ENCODE measurements at places on chromosomes 16 and 17.
A peak's percentile ranks its signal among the peaks of the same experiment; 100 is the strongest.

DNA sequence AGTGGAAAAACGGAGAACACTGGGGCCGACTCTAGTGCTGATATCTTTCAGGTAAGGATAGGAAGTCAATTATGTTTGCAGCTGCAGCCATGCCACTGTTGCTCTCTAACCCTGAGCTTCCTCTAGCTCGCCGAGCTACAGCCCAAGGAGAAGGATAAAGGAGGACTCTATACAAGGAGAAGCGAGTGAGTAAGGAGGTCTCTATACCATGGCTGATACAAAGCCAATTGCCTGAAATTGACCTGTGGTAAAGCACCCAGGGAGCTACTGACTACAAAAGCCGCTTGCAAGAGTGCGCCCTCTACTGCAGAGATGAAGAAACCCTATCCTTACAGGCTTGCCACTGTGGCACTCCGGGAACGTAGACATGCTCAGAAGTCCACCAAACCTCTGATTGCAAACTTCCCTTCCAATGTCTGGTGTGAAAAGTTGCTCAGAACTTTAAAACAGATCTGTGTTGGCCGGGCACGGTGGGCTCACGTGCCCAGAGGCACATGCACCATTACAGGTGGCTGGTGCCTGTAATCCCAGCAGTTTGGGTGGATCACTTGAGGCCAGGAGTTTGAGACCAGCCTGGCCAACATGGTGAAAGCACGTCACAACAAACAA, 10.8 kb upstream of the SLC46A1 start:
- peak; percentile 53 for DNase-seq

GRCh38 chr17:3512505-3513171, 36.8 kb downstream of the ASPA start:
- DNase-seq: no peak

DNA sequence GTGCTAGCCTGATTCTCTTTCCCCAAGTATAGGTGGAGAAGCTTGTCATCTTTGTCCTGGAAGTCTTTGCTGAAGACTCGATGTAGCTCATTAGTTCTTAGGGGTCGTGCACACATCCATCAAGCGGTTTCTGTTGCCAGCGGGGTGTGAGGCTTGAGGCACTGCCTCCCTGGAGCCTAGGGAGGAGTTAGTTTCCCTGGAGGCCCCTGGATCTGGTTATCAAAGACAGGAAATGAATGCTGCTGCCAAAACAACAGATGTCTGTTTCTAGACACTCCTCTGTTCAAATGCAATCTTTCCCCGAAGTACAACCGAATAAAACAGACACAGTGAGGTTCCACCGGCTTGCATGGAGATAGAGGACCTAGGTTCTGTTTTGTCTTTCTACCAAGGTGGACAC, 17.5 kb downstream of the HS3ST4 start:
- no peak for DNase-seq

DNA sequence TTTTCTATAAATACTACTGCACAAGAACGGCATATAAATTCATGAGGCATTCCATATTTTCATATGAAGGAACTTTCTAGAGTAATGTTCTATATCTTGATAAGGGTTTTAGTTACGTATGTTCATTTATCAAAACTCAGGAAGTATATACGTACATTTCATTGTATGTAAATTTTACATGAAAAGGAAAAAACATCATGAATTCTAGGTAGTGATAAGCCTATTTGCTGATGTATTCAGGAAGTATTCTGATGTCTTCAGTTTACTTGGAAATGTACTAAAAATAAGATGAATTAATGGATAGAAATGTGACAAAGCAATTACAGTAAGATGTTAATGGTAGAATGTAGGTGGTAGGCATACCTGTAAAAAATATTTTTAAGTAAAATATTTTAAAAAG, 4.7 kb downstream of the DGKE start:
- DNase-seq: no peak

GRCh38 chr17:38919316-38920078, 5.9 kb upstream of the LASP1NB start:
- DNase-seq: no peak

GRCh38 chr16:79534143-79534542, 66.4 kb downstream of the MAF start:
- no peak for DNase-seq

DNA sequence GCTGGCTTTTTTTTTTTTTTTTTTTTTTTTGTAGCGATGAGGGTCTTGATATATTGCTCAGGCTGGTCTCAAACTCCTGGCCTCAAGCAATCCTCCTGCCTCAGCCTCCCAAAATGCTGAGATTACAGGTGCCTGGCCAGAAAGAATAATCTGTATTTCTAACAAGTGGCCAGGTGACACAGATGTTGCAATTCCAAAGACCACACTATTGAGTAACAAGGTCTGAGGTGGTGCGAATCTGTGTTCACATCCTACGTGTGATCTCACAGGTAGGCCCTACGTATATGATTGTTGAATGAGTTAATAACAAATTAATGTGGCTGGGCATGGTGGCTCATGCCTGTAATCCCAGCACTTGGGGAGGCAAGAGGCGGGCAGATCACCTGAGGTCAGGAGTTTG, 33.3 kb downstream of the OTOA start:
- DNase-seq: no peak

DNA sequence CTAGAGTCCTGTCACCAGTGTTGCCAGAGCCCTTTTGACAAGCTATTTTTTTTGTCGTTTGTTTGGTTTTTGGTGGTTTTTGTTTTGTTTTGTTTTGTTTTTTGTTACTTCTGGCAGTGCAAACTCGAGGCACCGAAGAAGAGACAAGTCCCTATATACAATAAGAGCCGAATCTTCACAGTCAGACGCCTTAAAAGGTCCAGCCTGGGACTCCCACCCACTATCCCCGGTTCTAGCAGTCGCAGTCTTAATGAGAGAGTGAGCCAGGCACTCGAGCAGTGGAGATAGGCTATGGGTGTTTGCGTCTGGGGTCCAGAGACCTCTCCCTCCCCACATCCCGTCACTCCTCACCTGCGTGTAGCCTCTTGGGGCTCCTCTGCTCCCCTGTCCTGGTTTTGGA, 1.9 kb downstream of the OR1F1 start:
- no peak for DNase-seq

GRCh38 chr17:58414596-58414997, 2.7 kb downstream of the RNF43 start:
- DNase-seq: no peak

GRCh38 chr17:43342589-43342890, 56.3 kb upstream of the ARL4D start:
- no peak for DNase-seq

DNA sequence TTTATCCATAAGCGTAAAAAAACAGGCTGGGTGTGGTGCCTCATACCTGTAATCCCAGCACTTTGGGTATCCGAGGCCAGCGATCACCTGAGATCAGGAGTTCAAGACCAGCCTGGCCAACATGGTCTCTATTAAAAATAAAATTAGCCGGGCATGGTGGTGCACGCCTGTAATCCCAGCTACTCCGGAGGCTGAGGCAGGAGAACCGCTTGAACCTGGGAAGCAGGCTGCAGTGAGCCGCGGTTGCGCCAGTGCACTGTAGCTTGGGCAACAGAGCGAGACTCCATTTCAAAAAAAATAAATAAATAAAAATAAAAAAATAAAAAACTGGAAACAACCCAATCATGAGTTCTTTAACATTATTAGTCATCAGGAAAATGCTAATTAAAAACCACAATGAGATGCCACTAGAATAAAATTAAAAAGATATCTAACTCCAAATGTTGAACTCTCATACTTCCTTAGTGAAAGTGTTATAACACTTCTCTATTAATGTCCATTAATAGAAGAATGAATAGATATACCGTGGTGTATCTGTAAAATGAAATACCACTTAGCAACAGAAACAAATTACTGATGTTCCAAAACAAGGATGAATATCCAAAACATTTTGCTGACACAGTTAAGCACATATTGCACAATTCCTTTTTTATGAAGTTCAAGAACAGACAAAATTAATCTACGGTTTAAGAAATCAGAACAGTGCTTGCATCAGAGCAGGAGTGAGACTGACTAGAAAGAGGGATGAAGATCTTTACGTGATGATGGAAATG, 13.1 kb downstream of the MPHOSPH6 start:
- DNase-seq: no peak

- peak; percentile 46 for DNase-seq
These were observed 57.5 kb downstream of the MARCHF10 start for GRCh38 chr17:62750631-62751051.

- no peak for DNase-seq
These were observed 1.5 kb downstream of the CACNA1H start for GRCh38 chr16:1154291-1154886.

- DNase-seq: peak; percentile 26
These were observed 1.3 kb downstream of the RILP start for GRCh38 chr17:1648173-1648962.

- peak; percentile 76 for DNase-seq
These were observed 44.0 kb downstream of the PRAC1 start for GRCh38 chr17:48678141-48678971.

DNA sequence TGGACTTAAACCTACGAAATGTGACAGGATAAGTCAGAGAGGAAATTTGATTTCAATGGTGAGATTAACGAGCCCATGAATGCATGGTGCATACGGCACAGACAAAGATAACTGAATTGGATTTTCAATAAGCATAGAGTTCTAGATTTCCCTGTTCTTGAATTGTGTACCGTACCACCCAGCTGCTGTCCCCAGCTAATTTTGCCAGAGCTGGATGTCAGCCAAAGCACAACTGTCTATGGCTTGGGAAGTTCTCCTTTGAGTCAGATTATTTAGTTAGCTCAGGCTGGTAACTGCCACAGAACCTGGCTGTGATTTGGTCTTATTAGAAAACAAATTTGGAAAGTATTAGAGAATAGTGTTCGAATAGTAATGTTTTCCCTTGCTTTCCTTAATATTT, 143.1 kb downstream of the CDH13 start:
- no peak for DNase-seq

DNA sequence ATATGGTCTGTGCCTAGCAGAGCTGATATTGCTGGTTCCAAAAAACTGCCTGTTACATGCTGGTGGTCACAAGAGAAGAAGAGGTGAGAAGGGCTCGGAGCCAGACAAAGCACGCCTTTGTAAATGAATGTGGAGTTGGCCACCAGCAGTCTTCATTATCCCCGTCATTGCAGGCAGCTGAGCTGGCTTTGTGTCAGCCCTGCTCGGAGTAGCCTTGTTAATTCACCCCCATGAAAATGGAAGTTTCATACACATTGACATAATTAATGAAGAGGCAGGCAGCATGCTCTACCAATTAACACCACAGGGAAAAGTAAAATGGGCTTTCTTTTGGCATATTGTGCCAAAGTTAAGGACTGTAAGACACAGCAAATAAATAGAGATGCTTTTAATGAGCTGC, 113.7 kb upstream of the RBFOX1 start:
- DNase-seq: no peak
